ENCODE measurements at places on chromosomes 3 and 15.

DNA sequence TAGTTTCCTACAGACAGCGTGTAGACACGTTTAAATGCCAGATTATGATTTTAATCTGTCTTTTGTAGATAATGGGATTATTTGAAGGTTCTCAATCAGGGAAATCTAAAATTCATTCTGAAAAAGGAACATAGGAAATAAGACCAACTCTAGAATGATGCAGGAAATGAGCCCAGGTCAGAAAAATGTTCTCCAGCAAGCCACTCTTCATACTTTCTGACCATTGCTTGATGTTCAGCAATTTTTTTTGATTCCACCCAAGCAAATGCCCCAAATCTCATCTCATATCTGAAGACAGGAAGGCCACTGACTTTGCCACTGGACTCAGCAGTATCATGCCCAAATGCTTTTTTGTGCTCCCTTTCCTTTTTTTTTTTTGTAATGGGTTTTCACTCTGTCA, 373.4 kb downstream of the LPP start:
- DNase-seq: no peak

- DNase-seq: no peak
Observed at GRCh38 chr3:196563721-196564225, 4.6 kb downstream of the WDR53 start.

- no peak for DNase-seq
Observed at GRCh38 chr3:154799800-154800199, 280.3 kb upstream of the MME start.

- DNase-seq: no peak
Observed at GRCh38 chr3:159668990-159669476, 319.6 kb upstream of the IL12A start.

- DNase-seq: no peak
Observed at GRCh38 chr3:20405231-20405630, 219.2 kb upstream of the SGO1 start.

GRCh38 chr3:55531321-55531720, 44.2 kb upstream of the WNT5A start:
- no peak for DNase-seq

GRCh38 chr15:44243141-44243540, 45.4 kb upstream of the GOLM2 start:
- no peak for DNase-seq

DNA sequence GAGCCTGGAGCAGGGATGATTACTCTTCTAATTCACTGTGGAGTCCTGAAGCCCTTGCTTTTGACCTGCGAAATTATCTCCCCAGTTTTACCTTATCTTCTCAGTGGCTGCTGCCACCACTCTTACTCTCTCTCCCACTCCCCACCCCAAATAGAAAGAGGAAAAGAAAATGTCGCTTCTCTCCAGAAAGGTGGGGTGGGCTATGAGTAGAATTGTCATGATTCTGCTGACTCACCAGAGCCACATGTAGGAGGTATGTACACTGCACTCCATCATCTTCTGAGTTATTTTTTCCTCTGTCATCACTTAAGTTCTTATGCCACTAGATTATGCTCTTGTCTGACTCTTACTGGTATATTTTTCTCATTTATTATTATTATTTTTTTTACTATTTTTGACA, 43.9 kb upstream of the TMEM158 start:
- DNase-seq: no peak

GRCh38 chr3:32238453-32239306, at the start of gene CMTM8:
TSS of gene CMTM8 (plus strand) at chr3:32238680. CDS start at chr3:32238973, 293 bp downstream.
- DNase-seq: no peak

DNA sequence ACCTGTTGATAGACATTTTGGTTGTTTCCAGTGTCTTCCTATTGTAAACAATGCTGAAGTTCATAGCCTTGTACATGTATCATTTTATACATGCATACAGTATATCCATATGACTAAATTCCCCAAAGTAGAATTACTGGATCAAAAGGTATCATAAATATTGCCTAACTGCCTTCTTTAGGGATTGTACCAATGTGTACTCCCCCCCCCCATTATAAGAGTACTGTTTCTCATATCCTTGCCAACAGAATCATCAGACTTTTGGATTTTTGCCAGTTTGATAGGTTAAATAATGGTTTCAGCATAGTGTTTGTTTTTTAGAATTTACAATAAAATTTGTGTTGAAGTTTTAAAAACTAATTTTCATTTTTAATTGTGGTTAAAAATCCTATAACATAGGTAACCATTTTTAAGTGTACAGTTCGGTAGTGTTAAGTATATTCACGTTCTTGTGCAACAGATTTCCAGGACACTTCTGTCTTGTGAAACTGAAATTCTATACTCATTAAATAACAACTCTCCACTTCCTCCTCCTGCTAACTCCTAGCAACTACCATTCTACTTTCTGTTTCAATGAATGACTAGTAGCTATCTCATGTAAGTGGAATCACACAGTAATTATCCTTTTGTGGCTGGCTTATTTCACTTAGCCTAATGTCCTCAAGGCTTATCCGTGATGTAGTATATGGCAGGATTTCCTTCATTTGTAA, 30.8 kb upstream of the MAP3K13 start:
- no peak for DNase-seq

DNA sequence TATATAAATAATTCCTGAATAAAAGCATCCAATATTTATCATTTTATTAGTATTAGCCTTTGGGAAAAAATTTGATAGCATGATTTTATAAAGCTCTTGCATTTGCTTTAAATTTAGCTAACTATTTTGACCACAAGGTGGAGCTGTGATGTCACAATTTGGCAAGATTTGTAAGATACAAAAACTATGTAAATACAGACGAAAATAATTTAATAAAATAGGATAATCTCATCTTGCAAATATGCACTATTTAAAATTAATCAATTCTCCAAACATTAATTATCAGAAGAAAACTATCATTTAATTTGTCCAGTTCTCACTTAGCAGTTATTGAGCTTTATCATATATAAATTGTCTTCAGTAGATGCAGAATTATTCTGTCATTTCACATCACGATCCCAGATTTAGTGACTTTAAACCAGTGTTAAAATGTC, 95.4 kb downstream of the PLOD2 start:
- no peak for DNase-seq

DNA sequence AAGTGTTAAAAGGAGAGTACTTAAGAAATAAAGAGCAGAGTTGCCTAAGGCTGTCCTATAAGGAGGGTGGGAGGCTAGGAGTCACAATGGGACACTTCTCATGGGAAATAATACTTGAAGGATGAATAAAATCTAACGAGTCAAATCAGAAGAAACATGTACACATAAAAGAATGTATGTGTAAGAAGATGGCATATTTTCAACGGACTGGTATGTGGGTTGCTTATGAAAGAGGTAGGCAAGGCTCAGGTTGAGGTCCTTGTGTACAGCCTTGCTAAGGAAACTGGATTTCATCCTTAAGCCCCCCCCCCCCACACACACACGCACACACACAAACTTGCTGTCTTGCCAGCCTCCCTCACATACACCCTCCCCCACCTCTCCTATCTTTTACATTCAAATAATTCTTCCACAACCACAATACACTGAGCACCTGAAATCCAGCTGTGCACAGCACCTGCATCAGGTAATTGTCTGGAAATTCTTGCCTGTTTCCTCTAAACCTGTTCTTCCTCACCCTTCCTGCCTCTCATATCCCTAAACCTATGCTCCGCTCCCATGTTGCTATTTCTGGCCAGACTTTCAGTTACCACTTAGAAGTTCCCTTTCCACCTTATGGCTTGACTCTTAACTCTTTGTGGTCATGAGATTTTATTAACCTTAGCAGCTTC, 79.2 kb downstream of the FMN1 start:
- DNase-seq: no peak

GRCh38 chr3:100073714-100074307, 40.5 kb downstream of the FILIP1L start:
- DNase-seq: no peak

DNA sequence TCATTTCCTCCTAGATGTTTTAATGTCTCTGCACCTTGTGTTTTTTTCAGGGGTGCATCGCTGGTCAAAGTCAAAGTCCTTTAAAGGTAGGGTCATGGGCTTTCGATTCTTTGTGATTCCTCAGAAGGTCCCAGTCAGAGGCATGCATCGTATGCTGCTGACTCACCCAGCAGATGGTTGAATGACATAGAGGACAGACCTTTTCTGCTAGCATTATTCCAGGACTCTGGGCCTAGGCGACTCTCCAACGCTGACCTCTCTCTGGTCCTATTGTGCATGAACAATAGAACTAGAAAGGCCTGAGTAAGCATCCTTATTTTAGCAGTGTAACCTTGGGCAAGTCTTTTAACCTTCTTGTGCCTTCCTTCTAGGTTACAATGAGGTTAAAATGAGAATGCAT, 75.9 kb downstream of the DGKG start:
- no peak for DNase-seq

DNA sequence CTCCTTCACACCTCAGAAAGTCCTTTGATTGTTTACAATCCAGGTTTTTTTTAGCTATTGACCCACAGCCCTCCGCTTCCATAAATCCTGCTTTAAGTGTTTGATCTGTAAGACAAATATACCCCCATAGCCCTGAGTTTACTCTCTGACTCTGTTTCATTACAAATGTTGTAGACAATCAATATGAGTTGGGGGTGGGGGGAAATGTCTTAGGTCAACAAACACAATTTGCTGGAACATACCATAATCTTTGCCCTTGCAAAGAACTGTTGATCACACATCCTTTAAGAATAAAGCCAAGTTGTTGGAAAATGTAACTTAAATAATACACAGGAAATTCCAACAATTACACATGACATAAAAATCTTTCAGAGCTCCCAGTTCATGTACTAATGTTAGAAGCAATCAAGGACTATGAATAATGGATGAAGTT, 301.8 kb upstream of the SEMA6D start:
- DNase-seq: no peak

Measured in cortex of kidney (tissue), 1 donor.